Lung (tissue), 17 donors: ENCODE measurements at places on chromosomes 11 and 22. TPM values are rescaled to one million over a fixed set of nuclear protein-coding genes. Genes with fewer than 3 reads are reported as not detected.

DNA sequence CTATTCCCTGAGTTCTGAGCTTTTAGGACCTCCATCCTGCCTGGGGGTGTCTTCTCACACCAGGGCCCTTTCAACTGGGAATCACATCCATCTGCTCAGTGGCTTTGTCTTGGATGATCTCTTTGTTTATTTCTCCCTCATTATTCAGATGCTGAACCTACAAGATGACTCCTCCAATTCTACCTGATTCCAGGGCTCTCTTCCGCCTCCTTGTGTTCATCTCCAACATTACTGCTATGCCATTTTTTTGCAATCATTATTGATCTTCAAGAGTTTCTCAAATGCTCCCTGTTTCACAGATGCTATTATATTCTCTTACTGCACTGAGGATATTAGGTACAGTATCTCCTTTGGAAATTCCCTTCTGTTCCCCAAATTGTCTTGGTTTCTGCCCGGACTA, 307.7 kb downstream of the SHANK2 start:
- no peak overlapping the region for H3K27ac ChIP-seq
- H3K36me3 ChIP-seq, result no peaks in the 10 kb centered on the region
- no peak for DNase-seq
- no peak overlapping the region for H3K4me3 ChIP-seq

- H3K4me1 ChIP-seq, result no peaks in the 10 kb centered on the region
- H3K36me3 ChIP-seq, result peaks cover 3% of the 10 kb centered on the region
- H3K4me3 ChIP-seq, result no peak overlapping the region
- no peaks in the 10 kb centered on the region for H3K27me3 ChIP-seq
- H3K27ac ChIP-seq, result no peak overlapping the region
These were observed 11.8 kb downstream of the HIKESHI start for GRCh38 chr11:86313793-86314192.

DNA sequence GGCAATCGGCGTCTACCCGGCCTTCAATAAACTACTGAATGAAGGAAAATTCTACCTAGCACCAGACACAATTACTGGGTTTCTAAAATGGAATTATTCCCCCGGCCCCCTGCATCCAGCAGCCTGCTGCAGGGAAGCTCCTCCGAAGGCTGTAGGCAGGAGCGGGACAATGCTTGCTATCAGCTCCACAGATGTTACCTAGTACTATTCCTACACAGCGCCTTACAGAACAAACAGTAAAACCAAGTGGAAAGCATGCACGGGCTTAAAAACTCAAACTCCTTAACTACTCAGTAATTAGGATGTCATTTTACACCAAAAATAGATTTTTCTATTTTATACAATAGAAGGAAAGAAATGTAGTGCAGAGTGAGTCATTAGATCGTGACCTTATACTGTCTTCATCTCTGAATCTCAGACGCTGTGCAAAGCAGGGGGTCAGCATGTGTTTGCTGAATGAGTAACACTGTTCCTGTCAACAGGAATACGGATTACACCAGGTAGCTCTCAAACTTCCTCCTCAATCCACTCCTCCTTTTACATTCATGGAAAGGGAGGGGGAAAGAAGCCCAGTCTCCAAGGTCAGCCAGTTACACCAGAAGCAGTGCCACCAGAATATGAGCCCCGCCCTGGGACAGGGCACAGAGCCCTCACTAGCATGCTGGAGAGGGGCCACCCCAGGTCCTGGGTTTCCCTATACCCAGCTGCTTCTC, 74.9 kb downstream of the PACSIN2 start:
- no peaks in the 10 kb centered on the region for H3K27me3 ChIP-seq
- no peak overlapping the region for H3K4me3 ChIP-seq
- no peak for DNase-seq
- H3K36me3 ChIP-seq, result no peaks in the 10 kb centered on the region
- peak overlapping the region; percentile 82 for H3K27ac ChIP-seq

GRCh38 chr22:20750461-20751184, 23.3 kb upstream of the SERPIND1 start:
- H3K27ac ChIP-seq, result no peak overlapping the region
- H3K27me3 ChIP-seq, result no peaks in the 10 kb centered on the region
- H3K4me1 ChIP-seq, result peaks cover 30% of the 10 kb centered on the region

MS4A3 gene
- polyA plus RNA-seq, result 0.20 TPM
